ENCODE measurements at places on chromosomes 7 and 10.
A peak's percentile ranks its signal among the peaks of the same experiment; 100 is the strongest.

- no peak for DNase-seq
Measured at GRCh38 chr7:129851809-129852208, 101.0 kb downstream of the UBE2H start.

DNA sequence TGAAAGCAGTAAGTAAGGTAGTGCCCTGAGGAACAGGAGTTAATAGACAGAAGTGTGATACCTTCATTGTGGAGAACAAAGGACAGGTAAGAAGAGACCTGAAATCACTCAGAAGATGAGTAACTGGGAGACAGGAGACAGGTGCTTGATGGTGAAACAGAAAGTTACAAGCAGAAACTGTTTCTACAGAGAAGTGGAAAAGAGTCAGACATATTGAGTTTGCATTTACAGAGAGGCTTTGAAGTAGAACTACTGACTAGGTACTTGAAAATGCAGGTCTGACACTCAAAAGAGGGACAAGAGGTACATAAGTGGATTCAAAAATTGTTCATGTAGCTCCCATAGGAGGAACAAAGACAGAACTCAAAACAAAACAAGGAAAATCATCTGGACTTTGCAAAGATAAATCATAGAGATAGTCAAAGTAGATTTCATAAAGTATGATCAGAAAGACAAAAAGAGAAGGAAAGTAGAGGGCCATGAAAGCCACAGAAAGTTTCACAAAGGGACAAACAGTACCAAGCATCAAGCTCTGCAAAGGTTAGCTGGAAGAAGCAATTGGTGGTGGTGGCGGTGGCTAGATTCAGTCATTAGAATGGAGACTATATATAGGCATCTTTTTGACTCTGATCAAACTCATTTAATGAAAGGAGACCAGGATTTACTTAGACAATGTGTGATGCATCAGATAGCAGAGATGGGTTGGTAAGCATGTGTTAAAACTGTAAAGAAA lies 198.4 kb downstream of the PCLO start:
- no peak for DNase-seq

- no peak for DNase-seq
Measured at GRCh38 chr7:148481147-148481526, 109.4 kb upstream of the C7orf33 start.

DNA sequence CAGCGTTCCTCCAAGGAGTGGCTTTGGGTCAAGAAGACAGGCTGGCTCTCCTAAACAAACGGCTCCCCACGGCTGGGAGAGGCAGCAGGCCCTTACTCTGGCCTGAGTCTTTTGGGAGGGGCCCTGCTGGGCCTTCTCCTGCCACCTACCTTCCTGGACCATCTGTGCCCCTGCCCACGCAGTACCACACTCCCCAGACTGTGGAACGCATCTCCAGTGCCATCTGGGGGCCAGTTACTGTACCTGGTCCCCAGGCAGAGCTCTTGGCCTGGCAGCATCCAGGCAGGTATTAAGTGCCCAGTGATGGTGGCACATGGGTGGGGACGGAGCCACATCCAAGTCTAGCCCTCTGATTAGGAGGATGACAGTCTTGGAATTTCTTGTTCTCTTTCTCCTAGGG lies 14.4 kb downstream of the ALKBH4 start:
- peak; percentile 23 for DNase-seq

DNA sequence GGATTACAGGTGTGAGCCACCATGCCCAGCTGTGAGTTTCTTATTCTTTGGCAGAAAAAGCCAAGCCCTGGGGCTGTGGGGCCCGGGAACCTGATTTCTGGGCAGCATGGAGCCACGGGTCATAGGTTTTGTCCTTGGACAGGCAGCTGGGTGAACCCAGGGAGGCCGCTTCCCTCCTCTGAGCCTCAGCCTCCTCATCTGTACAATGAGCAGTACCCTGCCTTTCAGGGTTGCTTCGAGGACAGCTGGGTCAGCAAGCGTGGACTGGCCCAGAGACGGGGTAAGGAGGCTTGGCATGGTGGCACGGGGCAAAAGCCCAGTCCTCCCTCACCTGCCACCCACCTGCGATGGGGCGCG lies 84.1 kb upstream of the GNA12 start:
- DNase-seq = no peak

- DNase-seq = no peak
Measured at GRCh38 chr10:955127-955819, 23.8 kb upstream of the LARP4B start.

DNA sequence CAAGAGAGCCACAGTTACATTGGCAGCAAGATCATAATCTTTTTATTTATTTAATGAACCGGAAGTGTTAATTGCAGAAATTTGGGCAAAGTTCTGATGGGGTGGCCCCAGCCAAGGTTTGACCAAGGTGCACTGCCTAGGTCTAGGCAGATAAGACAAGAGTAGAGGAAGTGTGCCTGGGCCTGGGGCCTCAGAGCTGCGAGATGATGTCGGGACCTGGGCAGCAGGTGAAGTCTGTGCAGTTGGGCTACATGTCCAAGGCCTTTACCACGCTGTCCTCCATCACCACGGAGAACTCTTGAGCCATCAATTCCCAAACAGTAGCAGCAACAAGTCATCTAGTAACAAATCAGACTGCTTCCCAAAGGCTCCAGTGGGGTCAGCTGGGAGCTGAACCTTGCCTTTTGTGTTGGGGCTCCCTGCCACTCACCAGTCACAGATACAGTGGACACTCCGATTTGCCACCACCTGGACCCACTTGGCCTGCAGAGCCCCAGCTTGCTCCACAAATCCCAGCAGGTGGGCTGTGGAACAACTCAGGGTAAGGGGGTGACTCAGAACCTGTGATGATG lies 52.5 kb upstream of the COMTD1 start:
- no peak for DNase-seq

DNA sequence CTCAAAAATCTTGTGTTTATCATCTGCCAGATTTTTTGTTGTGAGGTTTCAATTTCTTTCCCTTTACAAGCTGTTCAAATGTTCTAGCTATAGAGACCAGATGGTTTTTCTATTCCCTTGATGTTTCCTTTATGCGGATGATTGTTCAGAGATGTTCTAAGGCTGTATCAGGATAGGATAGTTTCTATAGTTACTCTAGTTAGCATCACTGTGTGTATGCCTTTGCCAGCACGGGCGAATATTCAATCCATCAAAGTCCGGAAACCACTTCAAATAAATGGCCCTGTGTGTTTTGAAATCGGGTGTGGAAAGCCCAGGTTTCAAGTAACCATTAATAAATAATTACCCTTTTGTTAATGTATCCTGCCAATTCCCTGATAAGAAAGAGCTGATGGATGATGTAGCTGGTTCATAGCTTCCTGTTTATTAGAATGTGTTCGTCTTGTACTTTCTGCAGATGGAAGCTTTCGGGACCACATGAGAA lies 149.8 kb upstream of the PRKCQ start:
- no peak for DNase-seq

DNA sequence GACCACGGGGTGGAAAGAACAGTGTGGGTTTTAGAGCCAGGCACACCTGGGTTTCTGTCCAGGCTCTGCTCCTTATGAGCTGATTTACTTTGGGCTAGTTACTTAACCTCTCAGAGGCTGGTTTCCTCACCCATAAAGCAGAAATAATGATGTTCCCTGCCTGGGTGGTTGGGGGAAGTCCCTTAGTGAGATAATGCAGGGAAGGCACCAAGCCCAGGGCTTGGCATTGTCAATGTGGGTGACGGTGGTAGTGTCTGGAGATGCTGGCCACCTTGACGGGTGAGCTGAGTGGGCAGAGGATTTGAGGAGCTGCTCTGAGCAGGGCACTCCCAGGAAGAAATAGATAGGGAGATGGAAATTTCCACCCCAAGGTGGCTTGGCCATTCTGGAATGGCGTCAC lies 65.2 kb downstream of the SH2D4B start:
- no peak for DNase-seq

DNA sequence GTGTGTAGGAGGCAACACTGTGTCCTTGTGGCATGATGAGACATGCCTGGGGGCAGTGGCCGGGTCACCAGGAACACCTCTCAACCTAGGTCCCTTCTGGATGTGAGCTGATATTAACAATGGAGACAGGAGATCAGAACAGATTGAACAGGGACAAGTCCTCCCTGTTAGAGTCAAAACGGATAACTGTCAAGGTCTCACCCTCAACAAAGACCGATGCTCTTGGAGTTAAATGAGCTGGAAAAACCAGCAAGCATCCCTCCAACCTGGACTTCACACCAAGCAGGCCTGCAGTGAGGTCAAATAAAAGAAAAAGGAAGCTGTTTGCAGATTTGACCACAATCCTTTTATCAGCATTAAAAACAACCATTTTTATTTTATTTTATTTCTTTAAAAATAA lies 49.0 kb downstream of the SLIT1 start:
- DNase-seq = no peak

DNA sequence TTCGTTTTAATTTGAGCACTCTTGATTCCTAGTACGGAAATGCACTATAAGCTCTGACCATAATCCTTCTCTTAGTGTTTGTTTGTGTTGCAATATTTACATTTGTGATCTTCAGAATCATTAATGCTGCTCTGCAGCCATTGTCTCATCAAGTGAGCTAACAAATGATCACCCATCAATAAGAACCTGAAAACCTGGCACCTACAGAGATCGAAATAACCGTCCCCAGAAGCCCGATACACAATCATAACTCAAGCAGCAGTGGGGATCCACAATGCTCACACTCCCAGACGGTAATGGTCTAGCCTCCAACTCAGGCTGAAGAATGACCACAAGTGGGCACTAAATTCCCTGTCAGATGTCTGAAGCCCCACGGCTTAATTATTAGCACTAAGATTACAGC lies 156.0 kb upstream of the NFE2L3 start:
- DNase-seq = no peak

DNA sequence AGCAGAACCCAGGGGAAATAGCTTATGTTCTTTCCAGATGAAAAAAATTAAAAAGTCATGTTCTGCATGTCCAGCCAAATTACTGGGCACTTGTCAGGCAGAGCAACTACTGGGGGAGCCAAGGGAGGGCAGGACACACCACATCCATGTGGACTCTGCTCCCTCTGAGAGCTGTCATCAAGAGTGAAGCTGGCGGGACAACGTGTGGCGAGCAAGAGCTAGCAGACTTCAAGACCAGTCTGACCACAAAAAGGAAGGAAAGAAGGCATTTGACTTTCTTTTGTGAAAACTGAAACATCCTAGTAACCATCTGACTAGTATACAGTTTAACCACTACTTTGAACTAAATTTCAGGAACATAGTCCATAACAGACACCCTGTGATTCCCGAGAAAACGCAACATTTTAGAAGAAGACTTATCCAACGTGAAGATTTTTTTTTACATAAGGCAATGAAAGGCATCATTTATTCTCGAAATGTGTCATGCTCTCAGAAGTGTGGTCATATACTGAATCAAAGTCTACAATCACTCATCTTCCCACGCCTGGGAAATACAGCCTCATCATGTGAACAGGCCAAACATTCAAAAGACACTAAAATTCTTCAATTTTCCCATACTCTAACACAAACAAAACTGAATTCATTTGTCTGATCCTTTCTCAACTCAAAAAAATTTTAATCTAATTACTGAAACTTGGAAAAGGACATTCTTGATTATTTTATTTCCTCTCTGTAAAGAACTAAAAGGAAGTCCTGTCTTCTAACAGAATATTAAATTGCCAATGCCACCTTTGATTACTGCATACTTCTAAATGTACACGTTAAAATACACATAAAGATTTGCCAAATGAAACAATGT lies 15.5 kb downstream of the CYTH3 start:
- peak; percentile 36 for DNase-seq

DNA sequence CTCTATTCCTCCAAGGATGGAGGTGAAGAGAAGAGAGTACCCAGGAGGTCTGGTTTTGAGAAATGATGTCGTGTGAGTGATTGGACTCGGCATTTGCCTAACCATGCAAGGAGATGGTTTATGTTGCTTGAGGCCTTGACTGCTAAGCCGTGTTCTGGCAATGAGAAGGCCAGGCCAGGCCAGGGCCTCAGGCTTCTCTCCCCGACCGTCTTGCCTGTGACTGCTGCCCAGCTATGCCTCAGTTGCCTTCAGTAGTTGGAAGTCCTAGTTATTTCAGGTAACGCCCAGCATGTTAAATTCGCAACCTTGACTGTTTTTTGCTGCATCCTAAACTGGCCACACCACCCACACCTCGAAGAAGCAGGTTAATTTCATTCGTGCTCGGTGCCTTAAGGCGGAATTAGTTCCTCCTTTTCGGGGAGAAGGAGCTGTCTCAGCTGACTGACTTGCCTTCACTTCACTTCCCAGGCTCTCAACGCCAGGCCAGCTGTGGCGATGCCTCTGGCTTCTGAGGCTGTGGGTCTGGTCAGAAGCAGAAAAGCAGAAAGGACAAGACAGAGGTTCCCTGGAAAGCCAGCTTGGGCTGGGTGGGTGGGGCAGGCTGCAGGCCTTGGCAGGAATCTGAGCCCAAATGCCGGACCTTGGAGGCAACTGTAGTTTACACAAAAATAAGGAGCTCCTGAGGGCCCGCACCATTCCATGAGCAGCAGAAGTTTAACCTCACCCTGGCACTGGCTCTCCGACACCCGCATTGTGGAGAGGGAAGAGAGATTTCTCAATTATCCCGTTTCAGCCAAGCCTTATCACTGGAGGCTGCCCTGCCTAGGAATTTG lies 61.9 kb upstream of the SAMD8 start:
- DNase-seq = no peak

GRCh38 chr10:112269266-112269665 lies 13.9 kb upstream of the TECTB start:
- no peak for DNase-seq

GRCh38 chr7:127770885-127771284 lies 118.9 kb downstream of the SND1 start:
- no peak for DNase-seq

- DNase-seq = no peak
Measured at GRCh38 chr10:48598243-48598935, 6.5 kb downstream of the ARHGAP22 start.

GRCh38 chr7:22864855-22865601 lies 42.4 kb upstream of the TOMM7 start:
- DNase-seq = no peak

DNA sequence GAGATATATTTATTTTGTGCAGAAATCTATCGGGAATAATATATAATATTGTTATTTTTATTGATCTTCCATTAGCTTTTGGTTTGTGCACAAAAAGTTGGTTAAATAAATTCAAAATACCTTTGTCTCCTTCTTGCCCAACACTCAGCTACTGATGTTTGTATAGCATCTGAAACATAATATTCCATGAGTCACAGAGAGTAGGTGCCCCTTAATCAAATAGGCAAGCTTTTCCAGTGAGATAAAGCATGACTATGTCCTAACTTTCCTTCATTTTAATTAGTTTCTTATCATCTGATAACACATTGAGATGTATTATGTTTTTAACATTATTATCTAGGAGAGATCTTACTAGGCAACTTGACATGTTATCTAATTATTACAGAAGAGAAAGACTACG lies 432.2 kb downstream of the KIF20B start:
- DNase-seq = no peak

DNA sequence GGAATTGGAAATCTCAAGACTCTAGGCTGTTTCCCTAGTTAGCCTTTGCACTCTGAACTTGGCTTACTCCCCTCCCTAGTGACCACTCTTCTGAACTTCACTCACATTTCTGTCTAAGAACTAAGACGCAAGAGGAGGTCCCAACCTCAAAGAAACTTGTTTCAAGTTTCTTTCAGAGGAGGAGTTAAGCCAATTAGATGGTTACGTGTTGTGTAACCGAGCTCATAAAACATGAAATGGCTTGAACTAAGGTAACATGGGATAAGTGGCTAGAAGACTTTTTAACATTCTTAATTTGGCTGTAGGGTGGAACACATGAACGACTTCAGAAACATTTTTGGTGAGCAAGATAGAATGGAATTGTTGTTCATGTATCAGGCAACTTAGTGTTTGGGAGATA lies 39.5 kb upstream of the SEC61G start:
- no peak for DNase-seq

- no peak for DNase-seq
Measured at GRCh38 chr7:132777414-132777813, 201.1 kb upstream of the PLXNA4 start.
